ENCODE measurements at places on chromosomes 3 and 15. TPM values are rescaled to one million over a fixed set of nuclear protein-coding genes. Genes with fewer than 3 reads are reported as not detected.

AHSG gene
- polyA plus RNA-seq, result not detected

IRAK2 gene
- 1.1 TPM for polyA plus RNA-seq

DNA sequence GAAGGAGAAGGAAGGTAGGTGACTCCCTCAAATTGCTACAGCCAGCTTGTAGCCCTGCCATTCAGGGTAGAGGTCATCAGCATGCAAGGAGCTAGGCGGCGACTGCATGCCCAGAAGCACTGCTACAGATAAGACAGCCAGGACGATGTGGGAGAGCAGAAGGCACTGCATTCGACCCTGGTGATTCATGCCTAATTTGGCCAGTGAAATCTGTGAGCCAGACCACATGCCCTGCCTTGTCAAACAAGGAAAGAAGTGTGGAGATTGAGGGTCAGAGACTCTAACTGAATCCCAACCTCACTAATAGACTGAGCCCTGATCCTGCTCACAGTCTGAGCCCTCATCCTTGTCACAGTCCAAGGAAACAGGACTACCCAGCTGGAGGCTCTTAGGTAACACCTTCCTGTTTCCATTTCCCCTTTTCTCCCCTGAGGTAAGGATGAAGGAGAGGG, 86.6 kb downstream of the LINGO1 start:
- peaks cover 26% of the 10 kb centered on the region for H3K4me1 ChIP-seq
- H3K36me3 ChIP-seq, result no peaks in the 10 kb centered on the region
- no peaks in the 10 kb centered on the region for H3K27me3 ChIP-seq
- H3K4me3 ChIP-seq, result no peak overlapping the region

- H3K4me3 ChIP-seq, result no peak overlapping the region
- H3K36me3 ChIP-seq, result 0 out of 2 replicates have a peak, but pooled peaks cover 3% of the 10 kb centered on the region
- no peaks in the 10 kb centered on the region for H3K27me3 ChIP-seq
- peaks cover 53% of the 10 kb centered on the region for H3K4me1 ChIP-seq
- no peak for DNase-seq
These were observed 103.6 kb downstream of the FNDC3B start for GRCh38 chr3:172142864-172143451.

Data from GM23248 (cell line).